Fibroblast of lung (primary cell): ENCODE measurements at places on chromosomes 2 and 18. TPM values are rescaled to one million over a fixed set of nuclear protein-coding genes. Genes with fewer than 3 reads are reported as not detected.
A peak's percentile ranks its signal among the peaks of the same experiment; 100 is the strongest.

DNA sequence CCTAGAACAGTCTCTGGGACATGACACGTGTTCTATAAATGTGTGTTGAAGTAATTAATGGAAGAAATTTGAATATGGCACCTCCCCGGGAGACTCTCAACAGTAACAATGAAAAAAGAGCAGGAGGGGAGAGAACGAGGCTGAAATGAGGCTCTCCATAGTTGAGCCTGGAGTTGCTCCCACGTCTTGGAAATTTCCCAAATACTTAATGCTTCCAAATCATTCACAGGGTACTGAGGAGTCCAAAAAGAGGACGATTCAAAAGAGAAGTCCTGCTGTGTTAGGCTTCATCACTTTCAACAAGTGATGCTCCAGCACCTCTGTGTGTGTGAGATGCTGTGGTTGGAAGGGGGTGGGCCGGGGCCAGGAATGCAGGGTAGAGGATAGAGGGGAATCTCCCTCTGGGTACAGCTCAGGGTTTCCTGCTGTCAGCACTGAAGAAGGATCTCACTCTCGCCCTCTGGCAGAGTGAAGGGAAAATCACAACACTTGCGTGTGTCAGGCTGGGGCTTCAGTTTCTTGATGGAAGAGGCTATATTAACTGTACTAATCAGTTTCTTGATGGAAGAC lies 18.1 kb upstream of the ZNF407 start:
- no peak for DNase-seq

CCDC121 gene
- 1.8 and 2.0 TPM in 2 replicates for total RNA-seq

- DNase-seq: no peak
Observed at GRCh38 chr2:85548608-85548900, 9.6 kb downstream of the MAT2A start.

DNA sequence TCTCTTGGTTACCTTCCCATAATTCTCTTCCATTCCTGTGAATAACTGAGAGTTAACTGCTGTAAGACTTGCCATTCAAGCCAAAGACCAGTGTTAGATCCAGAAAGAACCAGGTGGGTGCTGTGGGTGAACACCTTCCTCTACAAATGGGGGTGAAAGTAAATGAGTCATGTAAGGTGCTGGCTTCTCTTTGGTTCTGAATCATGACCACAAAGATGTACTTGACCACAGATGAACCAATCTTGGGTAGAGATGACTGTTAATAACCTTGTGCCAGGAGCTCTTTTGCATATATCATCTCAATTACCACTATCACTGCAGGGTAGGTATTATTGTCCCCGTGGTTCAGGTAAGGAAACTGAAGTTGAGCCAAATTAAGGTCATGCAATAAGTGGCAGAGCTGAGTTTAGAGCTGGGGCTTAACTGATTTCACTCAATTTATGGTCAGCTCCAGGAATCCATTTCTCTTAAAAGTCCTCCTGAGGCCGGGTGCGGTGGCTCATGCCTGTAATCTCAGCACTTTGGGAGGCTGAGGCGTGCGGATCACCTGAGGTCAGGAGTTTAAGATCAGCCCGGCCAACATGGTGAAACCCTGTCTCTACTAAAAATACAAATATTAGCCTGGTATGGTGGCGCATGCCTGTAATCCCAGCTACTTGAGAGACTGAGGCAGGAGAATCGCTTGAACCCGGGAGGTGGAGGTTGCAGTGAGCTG lies 244.9 kb upstream of the CXCR4 start:
- DNase-seq: no peak

DNA sequence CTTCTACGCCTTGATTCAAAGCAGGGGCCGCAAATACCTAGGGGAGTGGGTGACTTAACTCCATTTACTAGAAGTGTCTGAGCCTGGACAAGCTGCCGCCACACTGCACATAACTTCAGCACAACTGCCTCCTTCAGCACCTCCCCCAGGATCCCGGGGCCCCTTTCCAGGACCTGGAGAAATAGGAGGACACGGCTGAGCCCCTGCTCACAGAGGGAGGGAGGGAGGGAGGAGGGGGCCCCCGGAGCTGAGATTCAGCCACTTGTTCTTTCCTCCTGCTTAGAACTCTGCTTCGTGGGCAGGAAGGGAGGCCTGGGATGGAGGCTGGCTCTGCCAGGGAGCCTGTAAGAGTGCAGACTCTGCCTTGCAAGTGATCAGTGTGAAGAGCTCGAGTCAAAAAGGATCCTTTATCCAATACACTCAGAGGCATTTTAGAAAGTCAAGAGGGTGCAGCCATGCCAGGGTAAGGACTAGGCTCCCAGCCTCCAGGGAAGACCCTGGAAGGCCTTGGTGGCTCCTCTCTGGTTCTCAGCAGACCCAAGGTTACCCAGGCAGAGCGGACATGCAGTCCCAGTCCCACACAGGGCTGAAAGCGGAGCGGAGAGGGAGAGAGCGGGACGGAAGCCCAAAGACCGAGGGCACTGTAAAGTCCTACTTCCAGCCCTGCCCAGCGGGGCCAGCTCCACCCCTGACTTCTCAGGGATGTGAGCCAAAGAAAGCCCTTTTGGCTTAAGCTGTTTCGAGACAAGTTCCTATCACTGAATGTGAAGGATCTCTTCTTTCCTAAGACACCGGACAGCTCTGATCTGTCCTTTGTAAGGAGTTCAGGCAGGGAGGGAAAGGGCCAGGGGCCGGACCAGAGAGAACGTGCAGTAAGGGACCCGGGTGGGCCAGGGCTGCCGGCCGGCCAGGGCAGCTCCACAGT lies 8.6 kb upstream of the ARMC9 start:
- peak; percentile 77 for DNase-seq

DNA sequence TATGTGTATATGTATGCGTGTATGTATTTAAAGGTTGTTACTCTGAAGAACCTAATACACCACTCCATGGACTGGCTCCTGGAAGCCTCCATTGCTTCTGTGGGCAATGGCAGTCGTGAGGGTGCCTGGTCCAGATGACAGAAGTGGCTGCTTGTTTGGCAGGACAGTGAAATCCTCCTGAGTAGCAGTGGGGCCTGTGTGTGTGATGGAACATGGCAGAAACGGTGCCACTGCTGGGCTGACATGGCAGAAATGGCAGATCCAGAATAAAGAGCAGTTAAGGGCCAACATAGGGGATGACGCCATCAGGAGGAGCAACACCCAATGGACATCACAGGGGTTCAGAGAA lies 6.1 kb upstream of the CPLX4 start:
- DNase-seq: no peak
